ENCODE measurements at places on chromosomes 7 and 10.

DNA sequence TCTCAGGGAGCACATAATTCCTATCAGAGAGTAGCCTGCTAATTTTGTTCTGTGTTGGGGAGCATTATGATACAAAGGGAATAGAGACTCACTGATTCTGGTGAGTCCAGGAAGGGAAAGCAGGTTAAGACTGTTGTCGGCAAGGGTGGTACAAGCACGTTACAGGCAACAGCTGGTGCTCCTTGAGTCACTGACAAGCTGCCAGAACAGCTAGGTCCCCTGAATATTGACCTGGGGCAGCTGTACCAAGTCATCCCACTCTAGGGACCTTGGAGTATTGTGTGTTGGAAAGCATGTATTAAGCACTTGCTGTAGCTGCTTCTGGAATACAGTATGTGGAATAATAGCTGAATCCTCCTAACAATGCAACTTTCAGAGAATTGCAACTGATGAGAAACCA is 37.0 kb upstream of the GLCCI1 start:
- DNase-seq, result no peak

GRCh38 chr7:48411619-48412018 is 240.4 kb downstream of the ABCA13 start:
- DNase-seq, result no peak

- peak; percentile 77 for DNase-seq
These were observed 273.3 kb upstream of the LRGUK start for GRCh38 chr7:133853706-133854276.

DNA sequence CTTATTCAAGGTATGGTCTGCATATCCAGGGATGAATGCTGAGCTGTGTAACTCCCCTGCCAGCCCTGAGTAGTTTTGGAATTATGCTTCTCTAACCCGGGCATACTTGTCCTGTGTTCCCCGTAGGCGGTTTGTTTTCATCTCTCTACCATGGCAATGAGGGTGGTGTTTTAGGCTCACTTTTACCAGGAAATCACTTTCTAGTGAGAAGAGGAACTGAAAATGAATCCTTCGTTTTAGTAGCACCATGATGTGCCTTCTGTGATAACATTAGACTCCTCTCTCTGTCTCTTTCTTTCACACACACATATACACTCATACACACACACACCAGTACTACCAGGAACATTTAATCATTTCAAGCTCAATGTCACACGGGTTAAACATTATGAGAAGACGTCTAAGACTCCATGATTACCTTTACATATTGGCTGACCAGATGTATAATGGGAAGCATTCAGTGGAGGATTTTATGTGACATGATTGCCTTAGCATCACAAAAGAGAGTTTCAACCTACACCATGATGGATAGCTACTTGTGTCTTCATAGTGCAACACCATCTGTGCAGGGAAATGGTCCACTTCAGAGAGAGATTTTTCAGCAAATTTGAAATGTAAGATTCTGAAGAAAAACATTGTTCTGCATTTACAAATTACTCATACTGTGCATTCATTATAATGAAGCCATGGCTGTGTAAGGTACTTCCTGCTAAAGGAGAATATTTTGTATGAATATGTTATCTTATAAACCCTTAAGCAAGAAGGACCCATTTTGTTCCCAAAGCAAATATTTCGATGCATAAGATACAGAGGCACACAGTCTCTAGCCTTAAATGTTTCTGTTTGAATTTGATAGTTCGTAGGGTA is 31.0 kb upstream of the PFKP start:
- no peak for DNase-seq

- peak; percentile 25 for DNase-seq
These were observed 232.5 kb downstream of the SKIDA1 start for GRCh38 chr10:21292763-21293517.

DNA sequence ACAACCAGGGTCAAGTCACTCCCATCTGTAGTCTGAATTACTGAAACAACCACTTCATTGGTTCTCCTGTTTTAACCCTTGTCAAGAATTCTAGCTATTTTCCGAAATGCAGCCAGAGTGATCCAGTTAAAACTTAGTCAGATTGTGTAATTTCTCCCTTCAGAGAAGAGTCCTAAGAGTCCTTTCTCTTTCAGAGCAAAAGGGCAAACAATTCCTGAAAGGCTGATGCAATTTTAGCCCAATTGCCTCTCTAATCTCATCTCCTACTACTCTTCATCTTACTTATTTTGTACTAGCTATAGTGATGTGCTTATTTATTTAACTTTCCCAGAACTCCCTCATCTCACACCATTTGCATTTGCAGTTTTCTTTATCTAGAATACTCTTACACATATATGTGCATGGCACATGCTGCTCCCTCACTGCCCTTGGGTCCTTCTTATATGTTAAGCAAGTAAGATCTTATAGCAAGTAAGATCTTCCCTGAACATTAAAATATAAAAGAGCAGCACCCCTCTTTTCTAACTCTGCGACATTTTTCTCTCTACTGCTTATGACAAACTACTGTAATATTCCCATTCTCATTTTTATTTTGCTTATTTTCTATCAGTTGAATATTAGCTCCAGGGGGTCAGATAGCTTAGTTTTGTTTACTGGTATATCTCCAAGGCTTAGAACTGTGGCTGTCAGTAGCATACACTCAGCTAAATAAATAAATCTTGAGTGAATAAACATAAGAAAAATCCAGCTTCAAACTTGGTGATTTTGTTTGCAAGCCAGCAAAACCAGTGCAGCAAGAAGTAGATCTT is 44.6 kb downstream of the HGF start:
- no peak for DNase-seq

DNA sequence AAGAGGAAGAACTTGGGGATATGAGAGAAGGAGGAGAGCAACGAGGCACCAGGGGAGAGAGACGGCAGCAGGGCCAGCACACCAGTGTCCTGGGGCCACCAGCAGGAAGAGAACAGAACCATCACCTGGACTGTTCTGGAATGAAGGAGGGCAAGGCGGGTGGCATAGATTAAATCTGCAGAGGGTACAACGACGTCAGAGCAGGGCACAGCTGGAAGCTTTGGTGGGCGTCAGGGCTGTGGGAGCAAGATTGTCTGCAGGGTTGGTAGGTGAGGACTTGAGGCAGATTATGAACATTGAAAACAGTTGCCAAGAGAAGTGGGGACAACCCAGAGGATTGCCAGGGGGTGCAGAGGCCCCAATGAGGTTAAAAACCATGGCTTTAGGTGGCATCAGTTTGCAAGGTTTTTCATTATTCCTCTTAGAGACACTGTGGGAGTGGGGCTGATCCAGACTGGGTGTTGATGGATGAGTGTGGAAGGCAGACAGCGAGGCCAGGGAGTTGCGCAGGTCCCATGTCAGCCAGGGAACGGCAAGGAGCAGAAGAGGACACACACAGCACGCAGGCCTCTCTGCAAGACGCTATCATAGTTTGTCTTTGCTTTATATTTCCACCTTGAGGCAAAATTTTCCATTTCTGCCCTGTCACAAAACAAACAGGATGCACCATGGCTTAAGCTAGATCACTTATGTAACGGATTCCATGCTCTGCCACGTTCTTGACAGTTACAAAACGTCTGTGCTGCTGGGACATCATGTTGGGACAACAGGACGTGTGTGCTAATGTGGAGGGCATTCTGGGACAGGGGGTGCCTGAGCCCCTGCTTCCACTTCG is 52.5 kb upstream of the LEP start:
- DNase-seq, result no peak

- no peak for DNase-seq
These were observed 100.6 kb downstream of the LRRC4 start for GRCh38 chr7:127930341-127931328.

DNA sequence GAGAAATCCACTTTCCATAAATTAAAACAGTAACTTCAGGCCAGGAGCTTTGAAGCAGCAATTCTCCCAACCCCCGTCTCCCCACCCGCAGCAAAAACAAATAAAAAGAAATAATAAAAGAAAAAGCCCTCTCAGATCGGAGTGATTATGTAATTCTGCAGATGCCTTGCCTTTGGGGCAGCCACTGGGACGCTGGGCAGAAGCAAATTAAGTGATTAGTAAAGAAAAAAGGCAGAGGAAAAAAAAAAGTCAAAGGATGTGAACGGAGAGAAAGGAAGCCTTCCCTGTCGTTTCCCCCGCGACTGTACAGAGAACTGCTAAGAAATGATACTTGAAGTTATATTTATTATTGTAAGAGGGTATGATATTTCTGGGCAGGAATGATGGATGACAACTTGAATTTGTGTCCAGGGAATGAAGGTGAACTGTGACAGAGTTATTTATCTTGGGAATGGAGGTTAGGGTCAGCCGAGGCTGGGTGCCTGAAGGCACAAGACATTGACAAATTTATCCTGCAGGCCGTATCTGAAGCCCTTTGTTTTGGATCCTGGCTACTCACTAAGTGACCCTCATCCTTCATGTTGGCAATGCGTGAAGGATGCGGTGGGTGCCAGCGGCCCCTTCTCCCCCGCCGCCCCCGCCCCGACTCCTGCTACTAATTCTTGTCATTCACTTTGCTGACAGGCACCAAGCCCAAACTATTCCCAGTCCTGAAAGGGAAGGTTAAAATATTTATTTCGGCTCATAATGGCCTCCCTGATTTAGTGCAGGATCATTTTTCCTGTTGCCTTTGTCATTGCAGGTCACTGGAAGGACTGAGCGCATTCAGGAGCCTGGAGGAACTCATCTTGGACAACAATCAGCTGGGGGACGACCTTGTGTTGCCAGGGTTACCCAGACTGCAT is 604.0 kb downstream of the LRMDA start:
- no peak for DNase-seq

DNA sequence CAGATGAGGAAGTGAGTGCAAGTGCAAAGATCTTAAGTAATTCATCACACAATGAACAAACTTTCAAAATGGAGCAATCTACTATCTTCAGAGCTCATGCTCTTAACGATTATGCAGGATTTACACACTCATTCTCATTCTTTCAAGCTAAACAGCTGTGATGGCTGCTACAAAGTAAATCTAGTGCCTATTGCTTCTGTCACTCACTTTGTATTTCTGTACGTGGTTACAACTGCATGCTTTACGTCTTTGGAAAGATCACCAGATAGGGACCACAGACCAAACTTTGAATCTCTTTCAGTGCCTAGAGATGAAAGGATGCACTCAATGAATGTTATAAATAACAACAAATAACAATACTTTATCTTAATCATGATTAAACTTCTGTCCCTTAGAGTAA is 194.6 kb downstream of the MAGI2 start:
- no peak for DNase-seq

DNA sequence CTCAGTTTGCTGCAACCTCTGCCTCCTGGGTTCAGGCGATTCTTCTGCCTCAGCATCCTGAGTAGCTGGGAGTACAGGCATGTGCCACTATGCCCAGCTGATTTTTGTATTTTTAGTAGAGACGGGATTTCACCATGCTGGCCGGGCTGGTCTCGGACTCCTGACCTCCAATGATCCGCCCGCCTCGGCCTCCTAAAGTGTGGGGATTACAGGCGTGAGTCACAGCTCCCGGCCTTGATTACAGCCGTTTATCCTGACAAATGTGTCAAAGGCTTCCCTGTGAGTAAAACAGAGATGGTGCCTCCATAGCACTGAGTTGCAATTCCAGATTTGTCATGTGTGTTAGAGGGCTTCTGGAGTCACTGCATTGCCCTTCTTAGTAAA is 273.7 kb downstream of the CCDC3 start:
- DNase-seq, result no peak

DNA sequence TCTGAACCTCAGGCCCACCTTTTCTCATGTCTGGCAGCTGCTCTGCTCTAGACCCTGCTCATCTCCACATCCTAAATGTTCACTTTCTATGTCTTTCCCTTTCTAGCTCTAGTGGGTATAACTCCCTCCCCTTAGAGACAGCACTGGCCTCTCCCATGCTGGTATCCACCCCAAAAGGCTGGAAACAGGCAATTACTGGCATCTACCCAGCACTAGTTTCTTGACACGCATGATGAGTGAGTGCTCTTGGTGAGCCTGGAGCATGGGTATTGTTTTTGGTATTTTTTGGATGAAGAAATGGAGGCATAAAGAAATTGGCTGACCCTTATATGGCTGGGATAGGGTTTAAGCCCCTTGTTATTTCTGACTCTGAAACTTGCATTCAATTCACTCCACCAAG is 156.0 kb downstream of the EGFR start:
- DNase-seq, result no peak

- DNase-seq, result peak; percentile 58
These were observed 16.9 kb upstream of the PALD1 start for GRCh38 chr10:70461397-70462348.

- DNase-seq, result no peak
These were observed 205.0 kb downstream of the ABCA13 start for GRCh38 chr7:48376263-48376662.

DNA sequence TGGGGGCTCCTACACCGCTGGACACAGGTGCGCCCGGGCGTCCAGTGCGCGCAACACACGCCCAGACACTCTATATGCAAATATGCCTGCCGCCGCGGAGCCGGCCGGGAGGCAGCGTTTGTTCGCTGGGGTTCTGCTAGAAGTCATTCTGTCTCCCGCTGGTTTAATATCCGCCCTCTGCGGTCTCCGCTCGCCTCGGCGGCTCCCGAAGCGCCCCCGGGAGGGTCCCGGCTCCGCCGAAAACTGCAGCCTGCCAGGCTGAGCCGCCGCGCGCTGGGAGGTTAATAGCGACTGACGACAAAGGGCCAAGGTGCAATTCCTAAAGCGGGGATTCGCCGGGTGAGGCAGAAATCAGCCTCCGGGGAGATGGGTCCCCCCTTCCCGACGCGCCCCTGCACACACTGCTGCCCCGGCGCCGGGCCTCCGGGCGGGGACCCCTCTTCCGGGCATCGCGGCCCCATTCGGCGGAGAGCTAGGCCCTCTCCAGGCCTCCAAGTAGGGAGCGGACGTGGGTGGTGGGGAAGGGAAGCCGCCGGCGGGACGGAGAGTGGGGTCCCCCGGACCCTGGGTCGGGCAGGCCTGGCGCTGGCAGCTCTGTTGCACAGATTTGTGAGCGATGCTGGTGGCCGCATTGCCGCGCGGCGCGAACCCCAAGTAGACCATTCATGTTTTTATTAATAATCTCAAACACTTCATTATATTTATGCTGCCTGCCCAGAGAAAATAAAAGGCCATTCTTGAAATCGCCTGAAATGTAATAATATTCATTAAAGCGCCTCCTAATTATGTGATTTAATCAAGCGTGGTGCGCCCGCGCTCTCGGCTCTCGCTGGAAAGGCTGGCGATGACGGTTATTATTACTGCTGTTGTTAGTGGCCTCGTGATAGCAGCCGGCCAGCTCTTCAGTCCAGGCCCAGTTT is 9.1 kb downstream of the EN2 start:
- peak; percentile 60 for DNase-seq

DNA sequence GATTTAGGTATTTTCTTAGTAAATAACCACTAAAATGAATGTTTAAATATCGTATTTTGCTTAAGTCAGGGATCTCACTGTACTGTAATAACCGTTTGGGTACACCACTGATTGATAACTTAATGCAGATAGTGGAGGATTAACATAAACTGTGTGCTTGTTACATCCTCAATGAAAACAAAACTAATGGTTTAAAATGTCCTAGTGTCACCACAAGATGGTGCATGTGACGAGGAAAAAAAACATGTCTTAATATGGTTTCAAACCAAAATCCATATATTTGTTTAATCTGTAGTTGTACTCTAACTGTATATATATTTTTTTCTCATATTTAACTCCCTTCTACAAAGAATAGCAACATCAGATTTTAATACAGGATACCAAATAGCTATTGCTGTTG is 19.2 kb downstream of the ARMC10 start:
- no peak for DNase-seq

- DNase-seq, result no peak
These were observed 1530.2 kb upstream of the LRRTM3 start for GRCh38 chr10:65395631-65396030.

GRCh38 chr7:44568771-44569560 is 4.7 kb downstream of the DDX56 start:
- no peak for DNase-seq

GRCh38 chr10:69220507-69220906 is 375 bp downstream of the HKDC1 start:
- DNase-seq, result no peak

- no peak for DNase-seq
These were observed 215.8 kb downstream of the PHTF2 start for GRCh38 chr7:78014401-78014800.

Measured in BE2C (cell line).